ENCODE measurements at places on chromosomes 6 and 20.
A peak's percentile ranks its signal among the peaks of the same experiment; 100 is the strongest.

- DNase-seq, result no peak
Observed at GRCh38 chr6:4091941-4092340, 13.0 kb upstream of the FAM217A start.

GRCh38 chr20:10992731-10993130, 318.9 kb upstream of the JAG1 start:
- no peak for DNase-seq

GRCh38 chr6:13117570-13117969, 210.8 kb downstream of the TBC1D7 start:
- no peak for DNase-seq

- DNase-seq, result no peak
Observed at GRCh38 chr6:83127976-83128375, 60.5 kb downstream of the DOP1A start.

DNA sequence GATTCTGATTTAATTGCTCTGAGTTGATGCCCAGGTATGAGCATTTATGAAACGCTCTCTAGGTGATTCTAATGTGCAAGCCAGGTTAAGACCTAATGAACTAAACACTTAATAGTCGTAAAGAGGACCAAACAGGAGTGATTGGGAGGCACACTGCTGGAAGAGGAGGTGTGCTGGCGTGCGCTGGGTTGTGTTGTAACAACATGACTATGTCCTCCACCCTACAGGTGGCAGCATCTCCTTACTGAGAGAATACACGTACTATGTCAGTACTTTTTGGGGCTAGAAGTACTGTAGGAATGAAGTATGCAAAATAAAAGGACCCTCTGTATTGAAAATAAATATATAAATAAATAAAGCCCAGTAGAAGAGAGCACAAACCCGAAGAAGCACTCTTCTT, 11.9 kb downstream of the C6orf89 start:
- no peak for DNase-seq

DNA sequence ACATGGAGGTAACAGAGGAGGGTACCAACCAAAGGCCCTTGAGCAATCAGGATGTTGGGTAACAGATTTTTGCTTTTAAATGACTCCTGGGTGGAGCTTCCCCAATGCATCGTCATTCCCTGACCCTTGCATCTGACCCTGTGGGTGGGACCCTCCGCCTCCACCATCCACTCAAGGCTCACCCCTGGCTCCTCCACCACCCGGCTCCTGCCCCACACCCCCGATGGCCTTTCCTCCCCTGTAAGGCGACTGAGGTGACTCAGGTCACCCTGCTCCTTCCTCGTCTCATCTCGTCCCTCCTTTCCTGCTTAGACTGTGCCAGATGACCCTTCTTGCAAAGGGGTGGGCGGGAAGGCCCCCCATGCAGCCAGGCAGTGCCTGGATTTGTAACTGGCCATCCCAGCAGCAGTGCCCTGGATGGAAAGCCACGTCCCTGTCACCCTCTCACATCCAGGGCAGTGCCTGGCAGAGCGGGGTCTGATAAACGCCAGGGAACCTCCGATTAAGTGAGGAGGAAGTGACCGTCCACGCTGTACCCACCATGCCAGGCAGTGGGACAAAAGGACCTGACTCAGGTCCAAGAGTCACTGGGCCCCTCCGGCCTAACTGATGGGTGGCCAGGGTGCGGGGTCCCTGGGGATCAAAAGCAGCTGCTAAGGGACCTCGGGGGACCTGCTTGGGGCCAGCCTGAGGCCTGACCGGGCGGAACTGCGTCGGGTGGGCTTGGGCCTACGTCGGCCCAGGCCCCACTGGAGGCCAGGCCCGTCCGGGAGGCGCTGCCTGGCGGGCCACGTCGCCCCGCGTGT, 624 bp upstream of the NPEPL1 start:
- DNase-seq, result no peak

DNA sequence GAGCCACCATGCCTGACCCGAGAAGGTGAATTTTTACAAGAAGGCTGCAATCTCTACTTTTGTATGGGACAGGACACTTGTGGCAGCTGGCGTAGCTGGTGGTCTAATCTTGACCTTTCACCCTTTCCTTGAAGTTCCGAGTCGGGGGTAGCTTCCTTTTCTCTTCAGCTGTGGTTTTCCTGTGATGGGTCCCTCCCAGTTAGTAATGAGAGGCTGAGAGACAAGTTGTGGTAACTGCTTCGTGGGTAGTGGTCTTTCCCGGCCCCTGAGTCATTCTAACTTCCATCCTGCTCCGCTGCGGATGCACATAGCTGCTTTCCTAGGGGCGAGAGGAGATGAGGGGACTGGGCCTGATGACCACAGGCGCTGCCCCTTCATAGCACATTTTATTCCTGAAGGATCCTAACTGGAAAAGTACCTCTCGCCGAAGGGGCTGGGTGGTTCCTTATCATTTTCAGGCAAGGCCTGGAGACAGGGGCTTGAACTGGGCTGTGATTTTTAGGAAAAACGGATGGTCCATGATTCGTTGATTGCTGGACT, 3.1 kb downstream of the SYNJ2 start:
- no peak for DNase-seq

DNA sequence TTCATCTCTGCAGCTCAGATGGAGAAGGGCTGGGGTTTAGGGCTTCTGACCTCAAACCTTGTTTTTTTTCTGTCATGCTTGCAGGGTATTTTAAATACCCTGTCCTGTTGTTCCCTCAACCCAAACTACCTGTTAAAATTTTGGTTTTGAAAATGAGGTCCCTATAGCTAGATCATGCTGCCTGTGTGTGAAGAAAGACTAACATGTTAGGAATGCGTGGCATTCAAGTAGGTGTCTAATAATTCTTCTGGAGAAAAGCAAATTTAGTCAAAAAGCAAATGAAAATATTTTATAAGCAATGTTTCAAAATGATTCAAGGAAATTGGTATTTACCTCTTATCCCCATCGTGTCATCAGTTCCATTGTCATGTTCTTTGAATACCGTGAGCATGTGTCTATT, 77.2 kb upstream of the C20orf144 start:
- no peak for DNase-seq

DNA sequence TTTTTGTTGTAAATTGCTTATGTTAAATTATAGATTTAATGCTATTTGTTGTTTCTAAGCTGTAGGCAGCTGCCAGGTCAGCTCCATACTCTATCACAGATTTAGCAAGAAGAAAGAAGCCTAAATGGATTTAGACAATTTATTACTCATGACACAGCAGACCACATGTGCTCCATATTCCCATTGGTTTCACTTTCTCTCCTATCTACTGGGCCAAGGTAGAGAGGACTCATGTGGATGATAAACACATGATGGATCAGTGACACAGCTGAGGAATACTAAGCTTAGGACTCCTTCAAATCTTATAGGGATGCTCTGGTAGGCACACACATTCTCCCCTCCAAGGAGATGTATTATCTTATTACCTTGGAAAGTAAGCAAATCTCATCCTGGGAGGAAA, 553.0 kb upstream of the ADGRB3 start:
- DNase-seq, result no peak

- DNase-seq, result no peak
Observed at GRCh38 chr6:148925701-148926100, 178.9 kb downstream of the UST start.

- no peak for DNase-seq
Observed at GRCh38 chr6:105091140-105091829, 88.5 kb downstream of the POPDC3 start.

- DNase-seq, result peak; percentile 78
Observed at GRCh38 chr20:34215711-34216381, 25.4 kb upstream of the ASIP start.

- DNase-seq, result no peak
Observed at GRCh38 chr6:163761481-163761880, 347.0 kb downstream of the QKI start.

GRCh38 chr6:3540253-3540820, 83.5 kb upstream of the SLC22A23 start:
- no peak for DNase-seq

GRCh38 chr6:117477988-117478852, 4.3 kb upstream of the DCBLD1 start:
- no peak for DNase-seq

DNA sequence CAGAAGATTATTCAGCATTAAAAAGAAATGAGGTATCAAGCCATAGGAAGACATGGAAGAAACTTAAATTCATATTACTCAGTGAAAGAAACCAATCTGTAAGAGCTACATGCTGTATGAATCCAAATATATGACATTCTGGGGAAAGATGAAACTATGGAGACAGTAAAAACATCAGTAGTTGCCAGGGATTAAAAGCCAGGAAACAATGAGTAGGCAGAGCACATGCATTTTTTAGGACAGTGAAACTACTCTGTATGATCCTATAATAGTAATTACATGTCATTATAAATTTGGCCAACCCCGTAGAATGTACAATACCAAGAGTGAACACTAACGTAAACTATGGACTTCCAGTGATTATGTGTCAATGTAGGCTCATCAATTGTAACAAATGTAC, 92.8 kb upstream of the RNF217 start:
- no peak for DNase-seq

- DNase-seq, result no peak
Observed at GRCh38 chr6:131678442-131678841, 22.8 kb downstream of the OR2A4 start.

Measured in SHP77 treated with DMSO at 0.1 percent for 48 hours (cell line).